Stimulated activated CD8-positive, alpha-beta memory T cell treated with anti-CD3 and anti-CD28 coated beads, Interleukin-4, amount 100 ng/mL, for 4 hours (primary cell): ENCODE measurements at places on chromosomes 13 and 19.
A peak's percentile ranks its signal among the peaks of the same experiment; 100 is the strongest.

DNA sequence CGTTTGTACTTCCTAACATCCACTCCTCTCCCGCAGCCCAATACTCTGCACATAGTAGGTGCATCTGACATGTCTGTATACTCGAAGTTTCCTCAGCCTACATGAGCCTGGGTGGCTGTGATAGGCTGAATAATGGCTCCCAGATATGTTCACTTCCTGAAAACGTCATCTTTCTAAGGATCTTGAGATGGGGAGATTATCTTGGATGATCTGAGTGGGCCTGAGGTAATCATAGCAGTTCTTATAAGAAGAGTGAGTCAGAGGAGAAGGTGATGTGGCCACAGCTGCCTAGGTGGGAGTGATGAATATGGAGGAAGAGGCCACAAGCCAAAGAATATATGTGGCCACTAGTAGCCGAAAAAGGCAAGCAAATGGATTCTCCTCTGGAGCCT, 84.2 kb downstream of the AKAP11 start:
- DNase-seq, result no peak

GRCh38 chr13:30744056-30744680, 8.8 kb downstream of the ALOX5AP start:
- DNase-seq, result peak; percentile 80

DNA sequence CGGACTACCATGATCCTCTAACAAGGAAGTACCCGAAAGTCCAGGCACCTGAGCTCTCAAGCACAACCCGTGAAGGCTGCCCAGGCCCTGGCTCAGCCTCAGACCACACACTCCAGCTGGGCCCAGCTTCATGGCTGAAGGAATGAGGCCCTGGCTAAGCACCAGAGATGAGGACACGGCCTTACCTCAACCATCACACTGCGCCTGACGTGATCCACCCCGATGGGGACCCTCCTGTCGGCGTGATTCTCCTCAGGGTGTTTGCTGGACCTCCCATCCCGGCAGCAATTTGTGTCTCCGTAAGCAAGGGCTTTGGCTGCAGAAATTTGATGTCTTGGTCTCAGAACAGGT, 56.5 kb downstream of the F2RL3 start:
- no peak for DNase-seq

GRCh38 chr19:14006766-14007562, 844 bp upstream of the RFX1 start:
- DNase-seq, result no peak

DNA sequence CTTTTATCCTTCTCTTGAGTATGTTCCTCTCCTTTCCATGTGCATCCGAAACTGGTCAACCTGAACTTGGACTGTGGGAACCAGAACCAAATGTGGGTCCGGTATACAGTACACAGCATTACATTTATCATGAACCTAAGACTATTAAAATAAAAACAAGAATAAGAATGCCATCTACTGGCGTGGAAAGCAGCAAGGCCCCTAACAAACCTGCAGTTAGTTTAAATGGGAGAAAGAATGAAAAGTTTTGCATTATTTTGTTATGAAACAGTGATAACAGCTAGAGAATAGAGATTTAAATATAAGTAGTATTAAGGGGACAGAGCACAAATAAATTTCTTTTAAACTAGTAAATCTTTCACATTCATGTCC, 159.5 kb downstream of the RBM26 start:
- no peak for DNase-seq

DNA sequence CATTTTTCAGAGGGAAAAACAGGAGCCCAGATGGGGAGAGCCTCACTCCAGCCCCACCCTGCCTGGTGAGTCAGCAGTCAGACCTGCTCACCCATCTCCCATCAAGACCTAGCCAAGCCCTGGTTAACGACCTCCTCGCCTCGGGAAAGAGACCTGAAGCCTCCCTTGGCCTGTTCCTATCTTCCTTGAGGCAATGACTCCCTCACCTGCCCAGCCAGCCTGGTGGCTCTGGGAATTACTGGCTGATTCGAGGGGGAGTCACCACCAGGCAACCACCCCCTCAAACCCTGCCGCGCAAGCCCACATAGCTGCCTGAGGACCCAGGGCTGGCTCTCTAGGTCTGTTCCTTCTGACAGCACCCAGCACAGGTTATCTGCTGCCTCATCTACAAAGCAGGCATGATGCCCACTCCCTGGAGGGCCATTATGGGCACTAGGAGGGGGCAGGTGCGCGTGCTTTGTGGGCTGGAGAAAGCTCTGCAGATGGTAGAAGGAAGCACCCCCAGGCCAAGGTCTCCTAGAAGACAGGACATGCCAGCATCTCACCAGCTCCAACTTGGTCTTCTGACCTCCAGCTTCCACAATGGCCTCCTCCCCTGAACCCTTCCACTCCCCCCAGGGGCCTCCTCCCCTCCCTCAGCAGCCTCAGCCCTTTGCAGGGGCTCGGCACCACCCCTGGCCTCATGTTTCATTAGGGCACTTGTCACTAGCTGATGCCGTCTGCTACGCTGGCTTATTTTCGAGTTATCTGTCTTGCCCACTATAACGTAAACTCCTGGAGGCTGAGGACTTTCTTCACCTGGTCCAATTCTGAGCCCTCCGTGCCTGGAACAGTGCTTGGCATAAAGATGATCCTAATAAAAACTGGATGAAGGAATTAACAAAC, 10.4 kb downstream of the DEDD2 start:
- no peak for DNase-seq

- DNase-seq, result no peak
Measured at GRCh38 chr19:16303755-16304154, 20.9 kb upstream of the KLF2 start.

DNA sequence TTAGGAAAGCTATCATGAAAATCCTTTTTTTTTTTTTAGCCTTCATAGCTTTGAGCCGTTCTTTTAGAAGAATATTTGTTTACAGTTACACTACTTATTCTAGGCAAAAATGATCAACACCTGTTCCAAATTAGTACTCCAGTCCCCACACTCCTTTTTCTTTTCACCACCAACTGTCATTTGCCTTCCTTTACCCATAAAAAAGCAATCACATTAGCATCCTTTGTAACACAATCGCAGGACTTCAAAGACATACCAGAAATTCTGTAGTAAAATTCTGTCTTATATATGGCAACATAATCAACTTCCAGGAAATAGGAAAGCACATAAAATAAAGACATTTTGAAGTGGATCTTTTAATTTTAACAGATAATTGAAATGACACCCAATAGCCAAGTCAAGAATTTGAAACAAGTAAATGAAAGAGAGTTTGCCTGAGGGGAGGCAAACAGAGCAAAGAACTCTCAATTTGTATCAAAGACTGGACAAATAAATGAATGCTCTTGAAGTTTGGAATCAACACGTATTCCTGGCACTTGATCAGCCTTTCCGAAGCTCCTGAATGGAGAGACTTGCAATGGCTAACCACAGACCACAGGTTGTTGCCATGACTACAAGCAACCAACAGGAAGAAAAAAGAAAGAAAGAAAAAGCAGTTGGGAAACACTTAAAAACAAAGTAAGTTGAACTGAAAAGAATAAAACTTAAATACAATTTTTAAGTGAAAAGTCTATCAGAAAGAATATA, 206.8 kb downstream of the PCDH9 start:
- DNase-seq, result no peak

DNA sequence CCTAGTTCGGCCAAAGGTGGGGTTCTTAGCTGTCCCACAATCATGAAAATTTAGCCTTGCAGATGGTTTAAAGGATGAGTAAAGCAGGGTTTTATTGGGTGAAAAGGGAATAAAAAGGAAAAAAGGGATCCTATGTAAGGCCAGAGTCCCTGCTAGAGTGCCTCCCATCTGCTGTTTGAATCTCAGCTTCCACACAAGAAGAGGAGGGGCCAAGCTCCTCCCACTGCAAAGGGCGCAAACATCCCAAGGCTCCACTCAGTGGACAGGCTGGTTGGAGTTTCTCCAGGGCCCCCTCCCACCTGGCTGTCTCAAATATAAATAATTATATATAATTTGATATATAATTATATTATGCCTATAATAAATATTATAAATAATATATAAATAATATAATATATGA, 1272.1 kb upstream of the PCDH20 start:
- no peak for DNase-seq

DNA sequence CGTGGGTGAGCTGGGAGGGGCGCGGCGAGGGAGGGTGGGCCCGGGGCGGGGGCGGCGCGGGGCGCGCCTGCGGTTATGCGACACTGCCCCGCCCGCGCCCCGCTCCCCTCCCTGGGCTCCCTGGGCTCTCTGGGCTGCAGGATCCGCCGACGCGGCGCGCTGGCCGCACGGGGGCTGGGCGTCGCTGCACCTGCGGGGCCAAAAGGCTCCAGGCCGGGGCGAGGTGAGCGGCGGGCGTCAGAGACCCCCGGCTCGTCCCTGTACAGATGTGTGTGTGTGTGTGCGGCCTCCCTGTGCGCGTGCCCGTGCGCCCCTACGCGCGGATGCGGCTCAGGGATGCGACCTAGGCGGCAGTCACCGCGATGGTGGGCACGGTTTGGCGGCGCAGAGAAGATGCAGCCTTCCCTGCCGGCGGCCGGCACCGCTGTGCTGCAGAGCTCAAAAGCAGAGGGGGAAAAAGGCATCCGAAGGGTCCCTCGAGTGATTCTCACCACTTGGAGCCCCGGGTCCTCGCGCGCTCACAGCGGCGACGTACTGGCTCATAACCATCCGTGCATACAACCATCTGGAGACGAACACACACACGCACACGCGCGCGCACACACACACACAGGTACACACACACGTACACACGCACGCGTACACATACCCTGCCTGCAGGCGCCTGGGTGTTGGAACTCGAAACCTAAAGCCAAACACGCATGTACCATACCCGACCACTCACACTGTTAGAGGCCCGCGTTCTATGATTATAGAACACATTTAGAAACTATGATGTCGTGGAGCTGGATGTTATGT, 709 bp downstream of the ATP8A2 start:
- DNase-seq, result no peak

DNA sequence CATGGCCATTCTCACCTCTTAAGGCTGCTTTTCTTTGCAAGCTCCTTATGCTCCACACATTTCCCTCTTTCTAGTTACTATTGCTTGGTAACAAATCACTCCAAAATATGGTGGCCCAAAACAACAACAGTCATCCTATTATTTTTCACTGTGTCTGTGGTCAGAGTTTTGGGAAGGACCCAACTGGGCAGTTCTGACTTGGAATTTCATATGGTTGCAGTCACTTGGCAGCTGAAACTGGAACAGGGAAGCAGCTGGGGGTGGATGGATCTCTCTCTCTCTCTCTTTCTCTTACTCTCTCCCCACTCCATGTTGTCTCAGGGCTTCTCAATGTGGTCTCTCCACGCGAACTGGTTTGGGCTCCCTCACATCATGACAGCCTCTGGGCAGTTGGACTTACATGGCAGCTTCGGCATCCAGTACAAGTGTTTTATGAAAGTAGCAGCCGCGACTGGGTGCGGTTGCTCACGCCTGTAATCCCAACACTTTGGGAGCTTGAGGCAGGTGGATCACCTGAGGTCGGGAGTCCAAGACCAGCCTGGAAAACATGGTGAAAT, 39.6 kb downstream of the NUMBL start:
- DNase-seq, result no peak

DNA sequence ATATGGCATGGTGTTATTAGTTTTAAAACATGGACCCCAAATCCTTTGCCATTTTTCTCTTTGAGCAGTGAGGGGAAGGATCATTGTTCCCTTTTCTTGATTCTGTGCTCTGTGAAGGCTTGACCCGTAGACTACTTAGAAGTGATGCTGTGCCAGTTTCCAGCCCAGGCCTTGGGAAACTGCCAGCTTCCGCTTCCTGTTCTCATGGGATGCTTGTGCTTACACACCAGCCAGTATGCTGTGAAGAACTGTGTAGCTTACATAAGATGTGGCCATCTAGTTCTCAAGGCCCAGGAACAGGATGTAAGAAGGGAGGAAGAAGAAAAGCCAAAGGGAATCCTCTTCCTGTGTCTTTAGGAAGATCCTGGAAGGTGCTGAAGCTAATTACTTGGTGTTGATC, 180.9 kb downstream of the PCCA start:
- DNase-seq, result no peak

GRCh38 chr13:87684850-87685742, 13.9 kb downstream of the SLITRK5 start:
- DNase-seq, result no peak

DNA sequence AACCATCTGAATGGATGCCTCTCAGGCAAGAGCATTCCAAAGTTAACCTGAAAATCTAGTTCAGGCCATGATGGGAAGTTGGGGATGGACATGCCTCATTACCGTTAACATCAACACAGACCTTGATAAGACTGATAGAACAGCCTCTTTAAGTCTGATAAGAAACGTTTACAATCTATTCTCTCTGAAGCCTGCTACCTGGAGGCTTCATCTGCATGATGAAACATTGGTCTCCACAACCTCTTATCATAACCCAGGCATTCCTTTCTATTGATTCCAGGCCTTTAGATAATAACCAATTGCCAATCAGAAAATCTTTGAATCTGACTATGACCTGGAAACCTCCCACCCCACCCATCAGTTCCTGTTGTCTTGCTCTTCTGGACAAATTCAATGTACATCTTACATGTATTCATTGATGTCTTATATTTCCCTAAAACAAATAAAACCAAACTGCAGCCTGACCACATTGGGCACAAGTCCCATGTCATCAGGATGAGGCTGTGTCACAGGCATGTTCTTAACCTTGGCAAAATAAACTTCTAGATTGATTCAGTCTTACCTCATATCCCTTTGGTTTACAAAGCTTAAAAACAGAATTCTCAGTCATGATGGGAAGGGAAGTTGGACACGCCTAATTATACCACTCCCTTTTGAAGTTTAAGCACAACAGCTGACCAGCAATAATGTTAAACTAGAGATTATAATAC, 843.8 kb upstream of the SPRY2 start:
- DNase-seq, result no peak

- DNase-seq, result no peak
Measured at GRCh38 chr19:12769689-12770088, 5.7 kb downstream of the HOOK2 start.

DNA sequence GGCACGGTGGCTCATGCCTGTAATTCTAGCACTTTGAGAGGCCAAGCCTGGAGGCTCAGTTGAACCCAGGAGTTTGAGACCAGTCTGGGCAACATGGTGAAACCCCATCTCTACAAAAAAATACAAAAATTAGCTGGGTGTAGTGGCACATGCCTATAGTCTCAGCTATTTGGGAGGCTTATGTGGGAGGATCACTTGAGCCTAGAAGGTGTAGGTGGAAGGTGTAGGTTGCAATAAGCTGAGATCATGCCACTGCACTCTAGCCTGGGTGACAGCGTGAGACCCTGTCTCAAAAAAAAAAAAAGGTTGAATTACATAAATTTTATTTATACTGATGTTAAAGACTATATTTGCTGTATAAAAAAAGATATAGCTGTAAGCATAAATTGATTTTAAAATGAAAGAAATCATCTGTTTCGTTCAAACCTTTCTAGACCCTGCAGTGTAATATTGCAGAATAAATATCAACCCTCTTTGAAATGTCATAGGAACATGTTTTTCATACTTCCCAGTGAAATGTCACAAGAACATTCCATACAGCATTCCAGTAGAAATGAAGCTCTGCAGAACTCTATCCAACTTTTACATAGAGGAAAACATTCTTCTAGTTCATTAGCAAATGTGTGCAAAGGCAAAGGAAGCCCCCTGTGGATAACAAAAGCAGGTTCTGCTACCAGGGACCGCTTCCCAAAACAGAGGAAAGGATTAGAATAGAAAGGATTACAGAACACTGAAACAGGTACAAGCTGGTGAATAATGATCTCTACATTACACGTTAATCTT, 76.0 kb downstream of the CAB39L start:
- DNase-seq, result no peak
